Type B pancreatic cell (in vitro differentiated cells): ENCODE measurements at places on chromosomes 11 and 22.

GRCh38 chr22:49929211-49929979 lies 11.0 kb downstream of the CRELD2 start:
- peak; percentile 87 for DNase-seq

DNA sequence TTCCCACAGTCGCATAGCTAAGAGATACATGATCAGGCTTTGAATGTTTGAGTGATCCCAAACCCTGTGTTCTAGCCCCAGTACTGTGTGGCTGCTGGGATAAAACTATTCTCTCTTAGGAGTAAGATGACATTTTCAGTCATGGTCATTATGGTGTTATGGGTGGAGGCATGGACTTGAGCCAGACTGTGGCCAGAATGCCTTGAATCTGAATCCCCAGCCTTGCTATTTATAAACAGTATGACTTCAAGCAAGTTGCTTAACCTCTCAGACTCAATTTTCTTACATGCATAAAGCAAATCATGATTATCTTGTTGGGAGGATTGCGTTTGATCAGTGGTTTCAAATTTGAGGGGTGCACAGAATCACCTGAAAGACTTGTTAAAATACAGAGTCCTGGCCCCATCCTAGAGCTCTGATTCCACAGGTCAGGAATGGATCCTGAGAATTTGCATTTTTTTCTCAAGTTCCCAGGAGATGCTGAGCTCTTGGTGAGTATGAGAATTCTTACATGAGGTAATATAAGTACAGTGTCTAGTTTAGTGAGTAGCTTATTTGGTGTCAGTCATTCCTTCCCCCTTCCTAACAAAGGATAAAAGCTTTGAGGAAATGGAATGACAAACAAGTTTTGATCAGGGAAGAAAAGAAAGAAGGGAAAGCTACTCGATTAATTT lies 571.7 kb downstream of the METTL15 start:
- no peak for DNase-seq

- no peak for DNase-seq
Measured at GRCh38 chr11:120044011-120044675, 93.8 kb downstream of the TRIM29 start.

DNA sequence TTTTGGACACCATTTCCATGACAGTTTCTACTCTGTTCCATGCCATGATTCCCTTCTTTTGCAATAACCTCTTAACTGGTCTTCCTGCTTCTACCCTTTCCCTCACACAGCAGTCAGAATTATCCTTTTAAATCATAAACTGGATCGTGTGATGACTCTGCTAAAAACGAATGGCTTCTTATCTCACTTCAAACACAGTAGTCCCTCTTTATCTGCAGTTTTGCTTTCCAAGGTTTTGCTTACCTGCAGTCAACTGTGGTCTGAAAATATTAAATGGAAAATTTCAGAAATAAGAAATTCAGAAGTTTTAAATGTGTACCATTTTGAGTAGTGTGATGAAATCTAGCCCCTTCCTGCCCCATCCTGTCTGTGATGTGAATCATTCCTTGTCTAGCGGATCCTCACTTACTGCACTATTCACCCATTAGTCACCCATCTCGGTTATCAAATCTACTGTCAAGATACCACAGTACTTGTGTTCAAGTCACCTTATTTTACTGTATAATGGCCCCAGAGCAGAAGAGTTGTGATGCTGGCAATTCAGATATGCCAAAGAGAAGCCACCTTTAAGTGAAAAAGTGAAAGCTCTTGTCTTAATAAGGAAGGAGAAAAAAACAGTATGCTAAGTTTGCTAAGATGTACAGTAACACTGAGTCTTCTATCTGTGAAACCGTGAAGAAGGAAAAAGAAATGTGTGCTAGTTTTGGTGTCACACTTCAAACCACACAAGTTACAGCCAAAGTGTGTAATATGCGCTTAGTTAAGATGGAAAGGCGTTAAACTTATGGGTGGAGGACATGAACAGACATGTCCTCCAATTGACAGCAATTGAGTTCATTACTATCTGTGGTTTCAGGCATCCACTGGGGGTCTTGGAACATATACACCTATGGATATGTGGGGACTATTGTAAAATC lies 283.0 kb downstream of the DDX10 start:
- no peak for DNase-seq

GRCh38 chr11:133900176-133901105 lies 55.1 kb upstream of the SPATA19 start:
- DNase-seq, result peak; percentile 13
